ENCODE measurements at places on chromosomes 4 and X. TPM values are rescaled to one million over a fixed set of nuclear protein-coding genes. Genes with fewer than 3 reads are reported as not detected.
A peak's percentile ranks its signal among the peaks of the same experiment; 100 is the strongest.

Gene TBCK
- total RNA-seq = 38.2 TPM

Gene TRIM75
- total RNA-seq = not detected

Gene CFP
- 0.13 TPM for total RNA-seq

Gene ATP1B4
- not detected for total RNA-seq

Gene TLL1
- total RNA-seq = 2.2 TPM

Gene HERC5
- 1.7 TPM for total RNA-seq

- DNase-seq = no peak
These were observed 1722.9 kb upstream of the IGFBP7 start for GRCh38 chr4:58833126-58833525.

- no peak for DNase-seq
These were observed 54.9 kb downstream of the ACOX3 start for GRCh38 chr4:8385611-8386010.

GRCh38 chr4:8333726-8334460 is 64.3 kb downstream of the HTRA3 start:
- DNase-seq = no peak

- DNase-seq = no peak
These were observed 863 bp downstream of the CPE start for GRCh38 chr4:165379678-165380064.

GRCh38 chr4:51895158-51895557 is 52.2 kb downstream of the DCUN1D4 start:
- DNase-seq = no peak

DNA sequence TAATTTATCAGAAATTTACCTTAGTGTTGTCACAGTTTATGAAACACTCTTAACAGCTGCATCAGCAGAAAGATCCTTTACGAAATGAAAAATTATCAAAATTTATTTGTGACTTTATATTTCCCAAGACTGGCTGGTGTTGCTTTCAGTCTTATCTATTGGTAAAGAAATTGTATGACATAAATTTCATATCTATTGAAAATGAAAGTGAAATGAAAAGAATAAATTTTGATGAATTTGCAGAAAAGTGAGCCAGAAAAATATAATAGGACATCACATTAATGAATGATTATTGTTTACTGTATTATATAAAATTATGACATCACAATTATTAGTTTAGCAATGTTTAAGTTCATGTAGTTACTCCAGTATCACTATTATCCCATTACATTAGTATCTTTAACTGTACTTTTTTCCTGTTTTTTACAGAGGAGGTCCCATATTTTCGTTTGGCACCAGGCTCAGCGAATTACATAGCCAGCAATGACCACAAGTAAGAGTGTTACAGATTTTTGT is 13.2 kb upstream of the TMEM165 start:
- no peak for DNase-seq

DNA sequence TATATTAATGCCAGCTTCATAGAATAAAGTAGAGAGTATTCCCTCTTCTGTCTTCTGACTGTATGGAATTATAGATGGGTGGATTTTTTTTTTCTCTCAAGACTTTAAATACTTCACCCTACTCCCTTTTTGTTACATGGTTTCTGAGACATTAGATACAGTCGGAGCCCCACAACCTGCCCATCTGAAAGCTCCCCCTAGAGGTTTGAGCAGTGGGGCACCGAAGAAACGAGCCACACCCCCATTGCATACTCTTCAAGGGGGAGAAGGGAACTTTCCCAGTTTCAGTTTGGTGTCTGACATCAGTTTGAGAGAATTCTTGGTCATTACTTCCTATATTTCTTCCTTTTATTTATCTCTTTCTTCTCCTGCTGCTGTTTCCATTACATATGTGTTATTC is 437.6 kb upstream of the AGA start:
- DNase-seq = no peak

DNA sequence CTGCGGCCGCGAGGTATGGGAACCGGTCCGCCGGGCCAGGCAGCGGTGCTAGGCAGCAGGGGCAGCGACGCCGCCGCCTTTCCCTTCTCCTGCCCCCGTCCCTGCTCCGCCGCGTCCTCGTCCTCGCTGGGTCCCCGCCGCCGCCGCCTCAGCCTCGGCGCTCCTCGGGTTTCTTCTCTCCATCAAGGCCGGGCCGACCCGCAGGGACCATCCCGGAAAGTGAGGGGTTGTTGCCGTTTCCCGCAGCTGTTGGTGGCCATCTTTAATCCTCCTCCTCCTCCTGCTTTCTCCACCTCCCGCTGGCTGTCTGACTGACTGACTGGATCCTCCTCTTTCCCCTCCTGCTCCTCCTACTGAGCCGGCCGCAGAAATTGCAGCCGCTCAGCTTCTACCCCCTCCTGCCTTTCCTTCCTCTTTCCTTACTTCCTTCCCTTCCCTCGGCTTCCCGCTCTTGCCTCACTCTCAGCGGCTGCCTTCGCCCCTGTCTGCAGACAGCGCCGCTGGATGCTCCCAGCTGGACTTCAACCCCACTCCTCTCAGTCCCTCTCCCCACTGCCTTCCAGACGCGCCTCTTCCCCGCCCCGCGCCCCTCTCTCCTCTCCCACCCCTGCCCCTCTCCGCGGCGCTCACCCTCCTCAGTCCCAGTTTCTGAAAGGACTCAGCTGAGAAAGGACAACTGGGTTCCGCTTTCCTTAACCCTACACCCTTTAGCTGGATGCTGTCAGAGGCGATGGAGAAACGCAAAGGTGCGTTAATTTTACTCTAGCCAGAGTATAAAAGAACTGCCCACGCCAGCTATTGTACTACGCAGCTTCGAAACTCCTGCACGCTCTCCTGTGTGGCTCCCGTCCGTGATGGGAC is at the start of gene WDFY3:
WDFY3 (minus strand) TSS at position 309 of the 861 bp plus-strand sequence. CDS start 106,099 bp downstream, outside the sequence.
- peak; percentile 60 for DNase-seq

- DNase-seq = no peak
These were observed 58.2 kb downstream of the ZNF827 start for GRCh38 chr4:145880355-145880960.

DNA sequence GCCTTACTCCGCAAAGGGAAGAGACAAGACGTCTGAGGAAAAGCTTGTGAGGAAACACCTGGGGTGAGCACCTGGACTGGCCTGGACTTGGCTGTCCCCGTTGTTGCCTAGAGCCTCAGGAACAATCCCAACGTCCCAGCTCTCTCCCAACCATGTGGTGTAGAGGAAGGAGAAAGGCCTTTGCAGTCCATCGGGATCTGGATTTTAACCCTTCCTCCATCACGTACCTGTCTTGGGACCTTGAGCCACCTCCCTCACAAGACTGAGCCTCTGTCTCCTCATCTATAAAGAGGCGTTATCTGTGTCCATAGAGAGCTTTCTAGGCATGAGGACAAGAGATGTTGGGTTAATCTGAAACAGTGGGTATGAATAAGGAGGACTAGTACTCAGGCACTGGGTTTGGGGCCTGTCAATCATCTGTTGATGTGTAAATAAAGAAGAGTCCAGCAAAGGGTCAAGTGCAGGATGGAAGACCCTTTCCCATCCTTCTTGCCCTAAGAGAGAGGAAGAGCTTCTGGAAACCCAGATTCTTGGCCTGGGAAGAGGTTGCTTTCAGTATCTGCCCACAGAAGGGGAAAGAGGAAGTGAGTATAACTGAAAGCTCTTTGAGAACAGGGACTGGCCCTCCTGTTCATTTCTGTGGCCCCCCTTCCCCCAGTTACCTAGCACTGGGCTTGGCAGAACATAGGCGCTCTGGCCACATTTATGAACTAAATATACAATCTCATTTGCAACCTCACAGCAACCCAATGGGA is 137.1 kb downstream of the PJA1 start:
- DNase-seq = no peak

GRCh38 chr4:159451006-159451405 is 348.1 kb downstream of the RAPGEF2 start:
- DNase-seq = no peak

GRCh38 chrX:1103360-1103759 is 109.1 kb downstream of the CRLF2 start:
- no peak for DNase-seq

Data from pulmonary artery endothelial cell (primary cell).